ENCODE measurements at places on chromosomes 11 and 22.

- no peak for DNase-seq
Measured at GRCh38 chr11:69880826-69881445, 61.7 kb upstream of the FGF3 start.

- DNase-seq, result no peak
Measured at GRCh38 chr22:21779444-21779843, 43.9 kb upstream of the YPEL1 start.

DNA sequence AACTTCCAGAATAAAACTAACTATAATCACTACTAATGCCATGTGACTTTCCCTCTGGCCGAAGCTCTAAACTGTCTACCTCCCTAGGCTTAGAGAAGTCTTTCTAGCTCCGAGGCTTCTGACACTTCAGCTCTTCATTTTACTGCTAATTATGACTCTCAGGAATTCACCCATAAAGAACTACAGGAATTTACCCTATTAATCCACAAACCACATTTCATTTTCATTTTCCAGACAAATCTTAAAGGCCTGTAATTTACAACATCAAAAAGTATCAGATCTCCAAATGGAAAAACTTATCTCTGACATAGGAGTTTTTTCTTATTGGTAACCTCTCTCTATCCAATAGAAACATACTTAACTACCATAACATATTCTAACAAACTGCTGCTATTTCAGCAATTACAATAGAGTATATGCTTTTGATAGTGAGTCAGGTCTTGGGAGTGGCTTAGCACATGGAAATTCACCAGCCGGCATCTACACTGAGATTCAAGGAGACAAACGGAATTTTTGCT lies 33.4 kb downstream of the MRTFA start:
- no peak for DNase-seq

GRCh38 chr11:11982975-11983374 lies 25.5 kb downstream of the DKK3 start:
- DNase-seq, result no peak

GRCh38 chr11:93288079-93288478 lies 42.5 kb upstream of the DEUP1 start:
- DNase-seq, result no peak

GRCh38 chr11:120186774-120187591 lies 23.8 kb upstream of the OAF start:
- no peak for DNase-seq

DNA sequence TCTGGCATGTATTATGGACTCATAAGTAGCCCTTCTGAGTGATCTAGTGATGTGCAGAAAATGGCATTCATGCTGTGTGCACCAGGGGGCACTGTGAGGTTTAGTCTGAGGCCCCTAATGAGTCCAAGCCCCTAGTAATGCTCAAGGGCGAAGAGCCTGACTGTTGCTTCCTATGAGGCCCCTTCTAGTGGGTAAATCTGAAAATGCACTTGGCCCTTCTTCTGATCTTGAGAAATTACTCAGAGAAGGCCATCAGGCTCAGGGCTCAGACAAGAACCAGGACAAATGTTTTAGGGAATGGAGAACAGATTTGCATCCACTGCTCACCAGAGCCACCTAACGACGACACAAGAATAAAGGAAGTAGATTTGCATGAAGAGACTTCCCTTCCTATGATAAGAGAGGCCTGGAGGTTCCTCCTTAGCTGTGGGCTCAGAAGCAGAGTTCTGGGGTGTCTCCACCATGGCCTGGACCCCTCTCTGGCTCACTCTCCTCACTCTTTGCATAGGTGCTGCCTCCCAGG lies 75.8 kb downstream of the GGTLC2 start:
- peak; percentile 48 for DNase-seq

DNA sequence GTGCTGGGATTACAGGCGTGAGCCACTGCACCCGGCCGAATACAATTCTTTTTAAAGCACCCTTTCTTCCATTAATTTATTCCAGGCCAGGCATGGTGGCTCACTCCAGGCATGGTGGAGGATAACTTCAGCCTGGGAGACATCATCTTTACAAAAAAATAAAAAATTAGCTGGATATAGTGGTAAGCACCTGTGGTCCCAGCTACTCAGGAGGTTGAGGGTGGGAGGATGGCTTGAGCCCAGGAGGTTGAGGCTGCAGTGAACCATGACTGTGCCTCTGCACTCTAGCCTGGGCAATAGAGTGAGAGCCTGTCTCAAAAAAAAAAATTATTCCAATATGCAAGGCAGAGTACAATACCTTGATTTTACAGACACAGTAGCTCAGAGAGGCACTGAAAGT lies 11.4 kb downstream of the TAGLN start:
- no peak for DNase-seq

DNA sequence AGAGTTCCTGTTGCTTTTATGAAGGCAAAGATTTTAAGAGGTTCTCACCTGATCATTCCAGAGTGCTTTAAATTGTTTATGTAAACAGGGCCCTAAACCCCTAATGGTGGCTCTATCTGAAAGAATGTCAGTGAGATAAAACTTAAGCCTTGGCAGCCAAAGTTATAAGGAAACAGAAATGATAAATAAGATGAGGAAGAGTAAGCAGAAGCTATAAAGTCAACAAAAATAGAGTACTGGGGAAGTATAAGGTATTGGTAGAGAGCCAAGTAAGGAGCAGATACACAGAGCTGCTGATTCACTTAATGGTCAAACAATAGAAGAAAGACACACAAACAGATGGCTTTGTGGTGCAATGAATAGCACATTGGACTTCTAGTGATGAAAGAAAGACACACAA lies 37.9 kb downstream of the TMPRSS5 start:
- no peak for DNase-seq

DNA sequence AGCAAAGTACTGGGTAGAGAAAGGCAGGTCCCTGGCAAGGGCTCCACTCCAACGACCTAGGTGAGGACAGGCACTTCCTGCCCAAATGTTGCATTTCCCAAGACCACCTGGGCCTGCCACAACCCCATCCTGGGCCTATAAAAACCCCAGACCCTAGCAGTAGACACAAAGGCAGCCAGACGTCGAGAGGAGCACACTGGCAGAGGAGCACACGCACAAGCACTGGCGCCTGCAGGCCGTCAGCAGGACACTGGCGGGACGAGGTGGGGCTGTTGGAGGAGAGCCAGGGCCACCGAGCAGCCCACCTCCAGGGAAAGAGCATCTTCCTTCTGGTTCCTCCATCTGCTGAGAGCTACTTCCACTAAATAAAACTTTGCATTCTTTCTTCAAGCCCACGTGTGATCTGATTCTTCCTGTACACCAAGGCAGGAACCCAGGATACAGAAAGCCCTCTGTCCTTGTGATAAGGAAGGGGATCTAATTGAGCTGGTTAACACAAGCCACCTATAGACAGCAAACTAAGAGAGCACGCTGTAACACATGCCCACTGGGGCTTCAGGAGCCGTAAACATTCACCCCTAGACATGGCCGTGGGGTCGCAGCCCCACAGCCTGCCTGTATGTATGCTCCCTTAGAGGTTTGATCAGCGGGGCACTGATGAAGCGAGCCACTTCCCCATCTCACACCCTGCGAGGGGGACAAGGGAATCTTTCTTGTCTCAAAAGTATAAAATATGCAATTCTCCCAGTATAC lies 89.7 kb upstream of the MTMR2 start:
- DNase-seq, result peak; percentile 34

DNA sequence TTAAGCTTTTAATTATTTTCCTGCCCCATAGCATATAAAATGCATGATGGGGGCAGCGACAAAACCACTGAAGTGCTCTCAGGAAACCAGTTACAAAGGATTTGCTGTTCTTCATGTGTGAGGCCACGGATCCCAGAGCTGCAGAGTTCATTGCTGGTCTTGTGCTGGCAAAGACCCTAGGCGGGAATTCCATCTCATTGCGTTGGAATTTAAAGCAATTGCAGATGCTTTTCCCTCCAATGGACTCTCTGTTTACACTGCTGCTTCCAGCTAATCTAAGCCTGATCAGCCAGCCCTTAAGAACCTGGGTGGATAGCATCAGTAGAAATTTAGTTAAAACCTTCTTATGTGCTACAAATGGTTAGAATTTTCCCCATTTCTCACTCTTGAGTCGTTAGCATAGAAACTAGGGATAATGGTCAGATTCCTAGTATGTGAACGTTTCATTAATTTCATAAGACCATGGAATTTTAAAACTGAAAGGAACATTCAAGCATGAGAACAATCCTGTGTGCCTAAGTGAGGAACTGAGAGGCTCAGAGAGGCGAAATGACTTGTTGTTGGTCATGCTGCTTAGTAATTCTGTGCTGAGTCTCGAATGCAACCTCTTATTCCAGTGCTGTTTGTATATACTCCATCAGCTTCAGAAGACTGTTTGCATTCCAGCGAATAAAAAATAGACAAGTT lies 36.1 kb upstream of the ADSL start:
- DNase-seq, result no peak

- no peak for DNase-seq
Measured at GRCh38 chr22:45974498-45974897, 2.5 kb downstream of the WNT7B start.

DNA sequence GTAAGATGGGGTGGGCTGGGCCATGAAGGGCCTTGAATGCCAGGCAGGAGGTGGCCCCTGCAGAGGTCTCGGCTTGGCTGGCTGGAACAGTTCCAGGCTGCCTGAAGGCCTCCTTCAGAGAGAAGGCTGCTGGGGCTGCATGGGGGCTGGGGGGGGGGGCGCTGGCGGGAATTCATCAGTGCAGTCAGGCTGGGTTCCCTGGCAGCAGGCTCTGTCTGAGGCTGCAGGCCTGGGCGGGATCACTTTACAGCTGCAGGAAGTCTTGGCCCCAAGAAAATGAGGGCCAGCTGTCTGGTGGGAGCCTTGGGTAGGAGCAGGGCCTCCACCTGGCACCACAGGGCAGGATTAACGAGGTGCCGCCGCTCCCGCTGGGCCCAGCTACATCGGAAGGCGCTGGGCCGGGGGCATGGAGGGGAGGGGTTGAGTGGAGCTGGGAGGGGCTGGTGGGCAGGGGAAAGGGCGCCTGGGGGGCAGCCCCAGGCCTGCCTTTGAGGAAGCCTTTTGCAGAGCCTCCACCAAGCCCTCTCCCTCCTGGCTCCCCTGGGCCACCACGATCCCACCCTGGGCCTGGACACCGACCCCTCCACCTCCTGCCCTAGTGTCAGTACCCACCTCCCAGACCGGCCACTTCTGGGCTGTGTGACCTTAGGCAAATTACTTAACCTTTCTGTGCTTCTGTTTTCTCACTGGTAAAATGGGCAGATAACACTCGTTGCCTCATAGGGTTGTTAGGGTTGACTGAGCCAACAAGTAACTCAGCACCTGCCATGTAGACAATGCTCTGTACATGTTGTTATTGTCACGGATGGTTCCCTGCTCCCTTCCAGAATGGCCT lies 31.0 kb upstream of the HMOX1 start:
- no peak for DNase-seq
